ENCODE measurements at places on chromosomes 13 and 19.

DNA sequence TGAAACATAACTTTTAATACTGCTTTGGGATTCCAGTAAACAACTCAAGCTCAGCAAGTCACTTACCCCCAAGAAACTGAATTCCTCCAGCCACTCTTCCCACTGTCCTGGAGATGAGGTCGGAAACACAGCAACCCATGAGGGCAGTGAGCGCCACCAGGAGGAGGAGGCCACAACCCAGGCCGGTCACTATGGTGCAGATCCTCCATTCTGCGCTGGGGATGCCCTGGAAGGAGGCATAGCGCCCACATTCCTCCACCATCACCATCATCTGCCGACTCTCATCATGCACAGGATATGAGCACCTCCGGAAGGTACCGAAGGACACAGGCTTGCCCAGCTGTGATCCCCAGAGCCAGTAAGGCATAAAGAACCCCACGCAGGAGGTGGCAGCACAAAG lies 2.2 kb downstream of the LHFPL6 start:
- DNase-seq, result no peak

GRCh38 chr19:46646402-46646801 lies 10.4 kb upstream of the GNG8 start:
- DNase-seq, result no peak

DNA sequence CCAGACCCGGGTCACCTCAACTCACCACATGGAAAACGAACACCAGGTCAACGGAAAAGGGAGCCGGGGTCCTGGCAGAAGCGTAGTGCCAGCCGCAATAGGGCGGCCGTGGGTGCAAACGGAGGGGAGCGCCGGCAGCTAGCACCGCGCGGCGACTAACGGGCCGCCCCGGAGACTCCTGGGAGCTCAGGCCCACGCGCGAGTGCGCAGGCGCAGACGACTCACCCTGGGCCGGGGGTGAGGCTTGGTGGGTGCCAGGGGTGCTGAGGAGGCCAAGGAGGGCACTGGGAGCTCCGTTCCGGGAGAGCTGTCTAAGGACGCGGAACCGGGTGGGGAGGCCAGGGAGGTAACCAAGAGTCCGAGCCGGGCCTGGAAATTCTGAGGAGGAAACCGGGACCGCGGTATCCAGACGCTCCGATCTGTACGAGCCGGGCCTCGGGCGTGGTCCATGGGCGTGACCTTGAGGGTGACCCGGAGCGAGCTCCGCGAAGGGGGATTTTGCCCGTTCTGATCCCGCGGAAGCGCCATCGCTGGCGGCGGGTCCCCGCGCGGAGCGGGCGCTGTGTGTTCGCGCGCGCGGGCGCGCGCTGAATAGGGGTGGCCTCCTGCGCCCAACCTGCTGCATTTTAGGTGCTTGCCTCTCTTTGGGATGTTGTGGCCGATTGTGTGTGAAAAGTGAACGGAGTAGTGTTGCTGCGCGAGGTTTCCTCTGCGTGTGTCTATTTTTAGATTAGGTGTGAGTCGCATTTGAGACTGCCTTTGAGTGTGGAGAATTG lies at the start of gene ZNF382:
Gene ZNF382, plus strand, starts transcription at position 213 of the 776 bp plus-strand sequence. CDS start 4,602 bp downstream, outside the sequence.
- DNase-seq, result peak; percentile 19

- DNase-seq, result no peak
Observed at GRCh38 chr19:29812080-29812880, 489 bp downstream of the CCNE1 start.

GRCh38 chr13:50527612-50528509 lies 315.6 kb downstream of the DLEU7 start:
- DNase-seq, result no peak
